ENCODE measurements at places on chromosomes 7 and 10. TPM values are rescaled to one million over a fixed set of nuclear protein-coding genes. Genes with fewer than 3 reads are reported as not detected.

GRCh38 chr7:55246171-55246570 is 119.0 kb upstream of the LANCL2 start:
- DNase-seq, result no peak

DNA sequence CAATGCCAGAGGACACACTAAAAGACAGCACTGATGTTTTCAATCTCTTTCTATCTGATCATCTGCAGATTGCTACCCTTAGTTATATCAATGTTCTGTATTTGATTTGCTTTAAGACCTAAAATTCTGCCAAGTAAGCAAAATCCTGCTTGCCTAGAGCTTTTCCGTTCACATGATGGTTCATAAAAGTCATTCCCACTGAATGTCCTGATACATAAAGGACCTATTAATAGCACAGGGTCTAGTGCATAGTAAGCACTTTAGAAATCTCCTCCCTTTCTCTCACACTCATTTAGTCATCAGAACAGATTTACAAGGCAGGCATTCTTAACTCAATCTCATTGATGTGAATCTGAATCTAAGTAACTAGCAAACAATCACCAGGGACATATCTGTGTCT is 68.8 kb downstream of the PCGF5 start:
- no peak for DNase-seq

GRCh38 chr10:75107756-75108683 is 3.4 kb upstream of the SAMD8 start:
- DNase-seq, result no peak

DNA sequence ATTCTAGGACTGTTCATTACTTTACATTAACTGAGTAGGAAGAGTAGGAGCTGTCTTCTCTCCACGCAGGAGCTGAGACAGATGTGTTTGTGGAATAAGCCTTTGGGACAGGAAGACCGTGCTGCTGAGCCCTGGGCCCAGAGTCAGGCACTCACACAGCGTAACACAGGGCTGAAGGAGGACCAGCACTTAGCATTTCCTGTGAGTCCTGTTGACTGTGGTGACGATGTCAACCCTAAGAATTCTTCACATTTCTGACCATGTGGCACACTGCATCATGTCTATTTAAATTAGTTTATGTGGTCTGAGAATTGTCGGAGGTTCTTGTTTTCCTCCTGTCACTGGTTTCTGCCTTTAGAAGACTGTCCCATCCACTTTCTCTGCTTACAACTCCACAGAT is 117.2 kb downstream of the PIP4K2A start:
- DNase-seq, result no peak

- no peak for DNase-seq
These were observed 157.1 kb upstream of the AOAH start for GRCh38 chr7:36881233-36881874.

DNA sequence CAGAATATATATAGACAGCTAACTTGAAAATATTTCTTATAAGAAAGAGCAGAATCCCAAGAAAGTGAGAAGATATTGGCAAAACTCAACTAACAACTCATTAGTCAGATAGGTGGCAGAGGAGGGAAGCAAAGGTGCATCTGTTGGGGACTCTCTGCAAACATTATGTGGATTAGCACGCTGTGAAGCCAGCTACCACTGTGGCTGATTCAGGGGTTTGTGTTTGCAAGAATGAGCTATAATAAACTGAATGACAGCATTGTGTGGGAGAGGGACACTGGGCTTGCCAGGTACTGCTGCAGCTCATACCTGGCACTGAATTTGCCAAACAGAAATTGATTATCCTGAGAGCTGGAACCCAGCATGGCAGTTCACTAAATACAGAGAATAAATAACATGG is 170.3 kb upstream of the MINDY3 start:
- DNase-seq, result no peak

The WNT2 gene
- not detected for total RNA-seq

The KNDC1 gene
- 0.28 TPM for total RNA-seq

The ASAH2 gene
- total RNA-seq, result 3.9 TPM

- DNase-seq, result no peak
These were observed 201.9 kb upstream of the SHH start for GRCh38 chr7:156014201-156014600.

GRCh38 chr10:29438271-29438670 is 149.4 kb downstream of the LYZL1 start:
- DNase-seq, result no peak

Data from activated T-cell treated with anti-CD3 and anti-CD28 coated beads, Interleukin-2, amount 50 U/mL, for 72 hours (primary cell).